ENCODE measurements at places on chromosomes 13 and 19. TPM values are rescaled to one million over a fixed set of nuclear protein-coding genes. Genes with fewer than 3 reads are reported as not detected.

The SMIM44 gene
- total RNA-seq: not detected

The FUT6 gene
- not detected for total RNA-seq

The TEX29 gene
- 0.13 TPM for total RNA-seq

The GPR4 gene
- total RNA-seq: 1.5 TPM

The NLRP11 gene
- under 0.01 TPM for total RNA-seq

The DMKN gene
- total RNA-seq: not detected

The ACP7 gene
- not detected for total RNA-seq

The OLFM2 gene
- total RNA-seq: 0.39 TPM

The ZNF222 gene
- total RNA-seq: 3.5 TPM

The LENG9 gene
- 4.0 TPM for total RNA-seq

The KLK14 gene
- not detected for total RNA-seq

The SWSAP1 gene
- 1.1 TPM for total RNA-seq

The CFAP97D2 gene
- total RNA-seq: not detected

The ZNF700 gene
- total RNA-seq: 5.9 TPM

The RPS19 gene
- total RNA-seq: 471 TPM

The SMARCA4 gene
- 77.0 TPM for total RNA-seq

The CEACAM20 gene
- not detected for total RNA-seq

The RASGRP4 gene
- not detected for total RNA-seq

The FFAR2 gene
- total RNA-seq: not detected

The ZNF836 gene
- 7.8 TPM for total RNA-seq

The LIN7B gene
- 1.4 TPM for total RNA-seq

The GIPC3 gene
- 1.4 TPM for total RNA-seq

The CIC gene
- 14.0 TPM for total RNA-seq

The ZNF625 gene
- total RNA-seq: 8.3 TPM

The KASH5 gene
- not detected for total RNA-seq

The CCDC97 gene
- 7.7 TPM for total RNA-seq

The ZNF256 gene
- total RNA-seq: 5.2 TPM

The CABP5 gene
- not detected for total RNA-seq

The WIZ gene
- total RNA-seq: 9.2 TPM

The AP1M2 gene
- not detected for total RNA-seq

The GAMT gene
- total RNA-seq: 10.2 TPM

The ZNF546 gene
- total RNA-seq: 4.9 TPM

The DPF1 gene
- total RNA-seq: 0.26 TPM

The GPC5 gene
- total RNA-seq: 0.51 TPM

The ZNF528 gene
- total RNA-seq: 7.3 TPM
